ENCODE measurements at places on chromosomes 2 and 18. TPM values are rescaled to one million over a fixed set of nuclear protein-coding genes. Genes with fewer than 3 reads are reported as not detected.

DNA sequence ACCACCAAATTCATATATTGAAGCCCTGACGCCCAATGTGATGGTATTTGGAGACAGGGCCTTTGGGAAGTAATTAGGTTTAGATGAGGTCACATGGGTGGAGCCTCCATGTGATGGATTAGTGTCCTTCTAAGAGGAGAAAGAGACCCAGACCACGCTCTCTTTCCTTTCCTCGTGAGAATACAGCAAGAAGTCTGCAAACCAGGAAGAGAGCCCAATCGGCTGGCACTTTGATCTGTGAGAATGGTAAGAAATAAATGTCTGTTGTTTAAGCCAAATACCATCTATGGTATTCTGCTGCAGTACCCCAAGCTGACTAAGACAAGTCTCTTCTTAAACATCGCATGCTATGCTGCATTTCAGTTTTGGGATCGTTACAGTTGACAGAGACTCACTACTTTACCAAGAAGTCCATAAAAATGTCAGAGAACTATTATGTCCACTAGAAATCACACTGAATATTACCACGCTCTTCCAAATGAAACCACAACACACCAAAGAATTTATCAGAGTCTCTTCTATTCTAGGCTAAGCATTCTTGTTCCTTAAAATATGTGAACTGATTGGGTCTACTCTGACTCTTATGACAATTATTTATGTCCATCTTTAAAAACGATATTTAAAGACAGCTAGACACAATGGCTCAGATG lies 48.5 kb downstream of the LPIN2 start:
- no peak for DNase-seq

- no peak for DNase-seq
These were observed 20.1 kb upstream of the SCYGR2 start for GRCh38 chr2:227578642-227579041.

GRCh38 chr2:12066986-12067385 lies 320.6 kb downstream of the LPIN1 start:
- no peak for DNase-seq

GRCh38 chr2:112708968-112709367 lies 11.9 kb upstream of the NT5DC4 start:
- DNase-seq, result peak; percentile 39

GRCh38 chr2:42879121-42879705 lies 86.8 kb upstream of the HAAO start:
- DNase-seq, result no peak

- DNase-seq, result no peak
These were observed 8.3 kb downstream of the PRKAG3 start for GRCh38 chr2:218823196-218823855.

- DNase-seq, result no peak
These were observed 47.4 kb upstream of the TCF4 start for GRCh38 chr18:55635439-55635838.

DNA sequence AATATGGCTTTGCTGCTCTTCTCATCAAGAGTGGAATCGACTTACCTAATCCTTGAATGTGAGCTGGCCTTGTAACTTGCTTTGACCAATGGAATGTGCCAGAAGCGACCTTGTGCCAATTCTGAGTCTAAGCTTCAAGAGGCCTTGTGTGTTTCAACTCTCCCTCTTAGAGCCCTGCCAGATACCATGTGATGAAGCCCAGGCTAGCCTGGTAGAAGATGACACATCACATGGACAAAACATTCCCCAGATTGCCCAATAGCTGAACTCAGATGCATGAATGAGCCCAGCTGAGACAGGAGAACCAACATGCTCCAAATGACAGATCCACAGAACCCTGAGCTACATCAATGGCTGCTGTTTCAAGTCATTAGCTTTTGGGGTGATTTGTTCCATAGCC lies 4.2 kb upstream of the KLHL14 start:
- DNase-seq, result no peak

GRCh38 chr18:33184175-33184574 lies 256.3 kb downstream of the CCDC178 start:
- DNase-seq, result no peak

DNA sequence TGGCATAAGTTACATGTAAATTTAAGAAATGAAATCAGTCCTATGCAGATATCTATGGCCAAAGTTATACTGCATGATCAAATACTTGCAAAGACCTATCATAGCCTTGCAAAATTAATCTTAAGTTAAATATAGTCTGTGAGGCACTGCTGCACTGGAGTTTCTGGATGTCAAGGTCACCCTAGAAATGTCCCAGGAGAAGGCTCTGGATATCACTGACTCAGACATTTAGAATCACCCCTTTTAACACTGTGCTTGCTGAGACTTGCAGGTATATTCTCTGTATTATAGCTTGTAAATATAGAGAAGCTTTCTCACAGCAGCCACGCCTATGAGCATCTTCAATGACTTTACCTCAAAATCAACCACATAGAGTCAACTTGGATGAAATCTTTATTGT lies 51.5 kb downstream of the ETAA1 start:
- DNase-seq, result no peak

GRCh38 chr18:74480149-74480651 lies 16.0 kb upstream of the CNDP2 start:
- DNase-seq, result no peak

DNA sequence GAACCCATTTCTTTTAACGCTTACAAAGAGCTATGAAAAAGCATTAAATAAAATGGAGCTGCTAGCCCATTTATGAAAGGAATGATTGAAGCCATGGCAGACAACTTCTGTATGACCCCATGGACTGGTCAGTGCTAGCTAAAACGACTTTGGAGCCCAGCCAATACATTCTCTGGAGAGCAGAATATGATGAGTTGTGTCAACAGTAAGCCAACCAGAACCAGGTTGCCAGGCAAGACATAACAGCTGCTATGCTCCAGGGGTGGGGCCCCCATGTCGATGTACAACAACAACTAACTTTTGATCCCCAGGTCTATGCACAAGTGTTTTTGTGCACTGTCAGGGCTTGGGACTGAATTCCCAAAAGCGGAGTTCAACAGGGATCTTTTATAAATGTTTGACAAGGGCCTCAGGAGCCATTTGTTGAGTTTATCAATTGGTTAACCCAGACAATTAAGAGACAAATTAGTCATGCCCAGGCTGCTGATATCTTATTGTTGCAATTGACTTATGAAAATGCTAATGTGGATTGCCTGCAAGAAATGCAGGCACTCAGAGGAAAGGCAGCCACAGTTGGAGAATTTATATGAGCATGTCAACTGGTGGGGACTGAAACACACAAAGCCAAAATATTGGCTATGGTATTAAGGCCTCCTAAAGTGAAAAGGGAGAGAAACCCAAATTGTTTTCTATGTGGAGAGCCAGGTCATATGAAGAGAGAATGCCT lies 64.6 kb upstream of the MYO3B start:
- DNase-seq, result no peak

GRCh38 chr2:40208463-40208862 lies 243.4 kb downstream of the SLC8A1 start:
- DNase-seq, result no peak

- DNase-seq, result no peak
These were observed 32.8 kb downstream of the IMPA2 start for GRCh38 chr18:12014086-12014485.

DNA sequence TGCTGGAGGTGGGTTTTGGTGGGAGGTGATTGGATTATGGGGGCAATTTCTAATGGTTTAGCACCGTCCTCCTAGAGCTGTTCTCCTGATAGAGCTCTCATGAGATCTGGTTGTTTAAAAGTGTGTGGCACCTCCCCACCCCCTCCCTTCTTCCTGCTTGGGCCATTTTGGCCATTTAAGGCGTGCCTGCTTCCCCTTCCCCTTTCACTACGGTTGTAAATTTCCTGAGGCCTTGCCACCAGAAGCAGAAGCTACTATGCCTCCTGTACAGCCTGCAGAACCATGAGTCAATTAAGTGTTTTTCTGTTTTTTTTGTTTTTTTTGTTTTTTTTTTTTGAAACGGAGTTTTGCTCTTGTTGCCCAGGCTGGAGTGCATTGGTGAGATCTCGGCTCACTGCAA lies 335.7 kb upstream of the HS6ST1 start:
- DNase-seq, result no peak

GRCh38 chr18:8851659-8852058 lies 146.3 kb downstream of the MTCL1 start:
- no peak for DNase-seq

PRKRA gene
- 68.5 TPM for total RNA-seq

TMEM200C gene
- 1.3 TPM for total RNA-seq

OXER1 gene
- total RNA-seq, result 1.7 TPM

TRPM8 gene
- 0.03 TPM for total RNA-seq

ACKR3 gene
- 15.8 TPM for total RNA-seq

GALNT13 gene
- total RNA-seq, result 1.4 TPM

DSC1 gene
- not detected for total RNA-seq

SLC4A1AP gene
- total RNA-seq, result 18.5 TPM

CCDC85A gene
- 10.5 TPM for total RNA-seq

SLC11A1 gene
- 262 TPM for total RNA-seq

C18orf32 gene
- total RNA-seq, result 58.0 TPM

Measured in lung (tissue), 17 donors.